ENCODE measurements at places on chromosomes 2 and 18.
A peak's percentile ranks its signal among the peaks of the same experiment; 100 is the strongest.

- no peak for DNase-seq
These were observed 16.2 kb downstream of the SH2D6 start for GRCh38 chr2:85434696-85435095.

DNA sequence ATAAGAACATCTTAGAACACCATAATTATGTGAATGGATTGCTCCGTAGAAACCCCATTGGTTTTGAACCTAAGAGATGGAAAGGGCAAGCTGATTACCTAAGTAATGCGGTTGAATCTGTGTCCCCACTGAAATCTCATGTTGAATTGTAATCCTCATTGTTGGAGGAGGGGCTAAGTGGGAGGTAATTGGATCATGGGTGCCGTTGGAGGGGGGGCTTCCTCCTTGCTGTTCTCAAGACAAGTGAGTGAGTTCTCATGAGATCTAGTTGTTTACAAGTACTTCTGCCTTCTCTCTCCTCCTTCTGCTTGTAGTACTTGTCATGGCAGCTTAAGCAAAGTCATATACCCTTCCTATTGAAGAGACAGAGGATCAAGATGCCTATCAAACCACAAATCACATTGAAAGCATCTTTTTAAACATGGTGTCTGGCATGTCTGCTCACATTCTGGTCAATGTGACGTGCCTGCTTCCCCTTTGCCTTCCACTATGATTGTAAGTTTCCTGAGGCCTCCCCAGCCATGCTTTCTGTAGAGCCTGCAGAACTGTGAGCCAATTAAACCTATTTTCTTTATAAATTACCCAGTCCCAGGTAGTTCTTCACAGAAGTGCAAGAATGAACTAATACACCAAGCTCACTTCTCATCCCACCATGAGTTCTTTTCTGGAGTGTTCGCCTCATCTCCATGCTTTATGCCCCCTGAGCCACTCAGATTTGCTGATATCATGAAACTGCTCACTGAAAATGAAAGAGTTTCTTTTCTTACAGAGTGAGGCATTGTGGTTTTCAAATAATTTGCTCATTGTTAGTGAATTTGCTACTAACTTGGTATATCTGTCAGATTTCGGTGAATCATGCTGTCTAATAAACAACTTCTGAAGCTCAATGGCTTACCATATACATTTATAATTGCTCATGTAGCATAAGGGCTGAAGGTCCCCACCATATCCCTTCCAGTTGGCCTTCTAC, 23.6 kb downstream of the KCNE4 start:
- DNase-seq, result no peak

DNA sequence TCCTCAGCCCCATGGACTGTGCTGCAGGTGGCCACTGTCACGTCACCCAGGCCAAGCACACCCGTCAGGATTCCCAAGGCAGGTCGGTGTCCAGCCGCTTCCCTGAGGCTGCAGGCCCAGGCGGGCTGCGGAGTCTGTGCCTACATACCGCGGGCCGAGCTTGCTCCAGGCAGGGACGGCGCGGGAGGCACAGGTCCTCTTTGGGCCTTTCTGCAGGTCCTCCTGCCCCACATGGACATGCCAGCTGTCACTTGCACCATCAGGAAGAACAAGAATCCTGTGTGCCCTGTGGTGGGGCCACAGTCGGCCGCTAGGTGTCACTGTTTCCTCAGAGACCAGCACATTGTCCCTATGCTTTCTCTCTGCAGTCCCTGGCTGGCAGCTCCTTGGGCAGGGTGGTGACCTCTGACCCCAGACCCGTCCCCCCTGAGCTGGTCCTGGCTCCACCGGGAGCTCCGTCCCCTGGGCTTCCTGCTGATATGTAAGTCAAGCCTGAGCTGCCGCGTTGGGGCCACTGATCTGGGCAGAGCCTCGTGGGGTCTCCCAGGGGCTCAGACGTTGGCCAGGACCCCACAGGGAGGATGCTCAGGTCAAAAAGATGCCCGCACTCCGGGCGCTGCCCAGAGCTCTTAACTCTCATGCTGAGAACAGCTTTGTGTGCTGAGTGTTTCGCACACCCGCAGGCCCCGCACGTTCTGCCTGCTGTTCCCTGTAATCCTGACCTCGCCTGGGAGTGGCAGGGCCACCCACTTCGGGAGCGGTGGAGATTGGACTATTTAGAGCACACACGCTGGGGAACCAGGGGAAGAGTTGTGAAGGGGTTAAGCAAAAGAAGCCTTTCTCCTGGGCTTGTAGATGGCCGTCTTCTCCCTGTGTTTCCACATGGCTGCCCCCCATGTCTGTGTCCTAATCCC, 17.3 kb upstream of the AGXT start:
- DNase-seq, result peak; percentile 81

- DNase-seq, result no peak
These were observed 9.1 kb upstream of the TMX3 start for GRCh38 chr18:68724021-68724420.

DNA sequence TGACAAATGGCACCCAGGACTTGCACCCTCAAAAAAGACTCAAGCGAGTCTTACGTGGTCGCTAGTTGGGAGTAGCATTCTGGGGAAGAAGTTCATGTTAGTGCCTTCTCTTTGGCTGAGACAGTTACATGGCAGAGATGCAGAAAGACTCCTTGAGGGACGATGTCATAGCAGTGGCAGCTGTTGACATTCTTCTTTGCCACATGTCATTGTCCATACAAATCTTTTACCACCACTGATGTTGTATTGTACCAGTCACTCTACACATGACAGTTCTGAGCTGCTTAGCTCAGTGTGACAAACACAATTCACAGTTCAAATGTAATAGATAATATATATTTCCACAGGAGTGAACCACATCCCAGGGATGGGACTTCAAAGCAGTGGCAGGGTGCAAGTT, 197.1 kb downstream of the TCF4 start:
- no peak for DNase-seq

All from left ventricle myocardium inferior (tissue), 1 donor.